ENCODE measurements at places on chromosomes 2 and 18.
A peak's percentile ranks its signal among the peaks of the same experiment; 100 is the strongest.

- H3K27me3 ChIP-seq = peaks cover 23% of the 10 kb centered on the region
- DNase-seq = no peak
- H3K4me1 ChIP-seq = peaks cover 11% of the 10 kb centered on the region
- H3K27ac ChIP-seq = no peak overlapping the region
- H3K4me3 ChIP-seq = no peak overlapping the region
Measured at GRCh38 chr2:197927994-197928393, 123.6 kb downstream of the PLCL1 start.

- no peak for DNase-seq
- no peaks in the 10 kb centered on the region for H3K4me1 ChIP-seq
- H3K27ac ChIP-seq = no peak overlapping the region
- H3K4me3 ChIP-seq = no peak overlapping the region
- peaks cover 15% of the 10 kb centered on the region for H3K27me3 ChIP-seq
- H3K36me3 ChIP-seq = no peaks in the 10 kb centered on the region
Measured at GRCh38 chr18:11121443-11121849, 27.9 kb downstream of the PIEZO2 start.

- H3K27me3 ChIP-seq = peaks cover 19% of the 10 kb centered on the region
- peak overlapping the region; percentile 1 for H3K4me3 ChIP-seq
- no peaks in the 10 kb centered on the region for H3K36me3 ChIP-seq
Measured at GRCh38 chr2:61793389-61793836, 60.4 kb downstream of the FAM161A start.

- H3K4me1 ChIP-seq = no peaks in the 10 kb centered on the region
- H3K27ac ChIP-seq = no peak overlapping the region
- H3K27me3 ChIP-seq = no peaks in the 10 kb centered on the region
- DNase-seq = peak; percentile 86
- H3K4me3 ChIP-seq = no peak overlapping the region
Measured at GRCh38 chr2:235766278-235766677, 272.4 kb downstream of the AGAP1 start.

DNA sequence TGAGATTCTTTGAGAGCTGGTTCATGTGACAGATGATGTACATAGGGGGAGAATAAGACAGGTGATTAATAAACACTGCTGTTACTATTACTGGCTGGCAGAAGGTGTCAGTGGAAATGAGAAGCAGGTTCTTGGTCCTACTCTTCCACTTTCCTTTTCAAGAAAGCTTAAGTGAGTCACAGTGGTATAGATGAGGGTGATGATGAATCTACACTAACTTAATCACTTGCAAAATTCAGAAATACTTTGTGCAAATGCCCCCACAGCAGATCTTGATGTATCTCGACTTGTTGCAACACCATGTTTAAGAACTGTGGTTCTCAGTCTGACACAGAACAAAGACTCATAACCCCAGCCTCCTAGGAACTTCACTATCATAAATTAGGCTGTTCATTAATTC, 35.9 kb upstream of the MGAT5 start:
- H3K27ac ChIP-seq = no peak overlapping the region
- no peak overlapping the region for H3K4me3 ChIP-seq
- H3K27me3 ChIP-seq = no peaks in the 10 kb centered on the region
- peaks cover 20% of the 10 kb centered on the region for H3K4me1 ChIP-seq
- H3K36me3 ChIP-seq = no peaks in the 10 kb centered on the region
- DNase-seq = no peak

DNA sequence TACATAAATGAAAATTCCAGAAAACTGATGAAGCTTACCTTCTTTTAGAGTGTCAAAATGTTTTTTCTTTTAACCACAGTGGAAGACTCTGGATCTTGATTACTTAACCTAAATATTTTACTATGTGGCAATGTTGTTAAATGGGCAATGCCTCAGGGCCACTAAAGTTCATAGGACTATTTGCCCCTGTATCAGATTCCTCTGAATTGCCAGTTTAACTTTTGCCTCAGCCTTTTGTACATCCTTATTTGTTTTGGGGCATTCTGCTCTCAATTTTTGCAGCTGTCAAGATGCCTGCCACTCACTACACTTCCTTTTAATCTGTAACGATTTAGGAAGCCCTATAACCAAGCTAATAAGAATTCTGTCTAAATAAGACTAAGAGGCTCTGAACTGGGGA, 31.7 kb upstream of the SERTAD2 start:
- H3K4me1 ChIP-seq = no peaks in the 10 kb centered on the region
- H3K27ac ChIP-seq = no peak overlapping the region
- peak; percentile 67 for DNase-seq
- no peaks in the 10 kb centered on the region for H3K27me3 ChIP-seq

- no peak overlapping the region for H3K27ac ChIP-seq
- DNase-seq = no peak
- H3K4me1 ChIP-seq = no peaks in the 10 kb centered on the region
- no peaks in the 10 kb centered on the region for H3K27me3 ChIP-seq
- no peak overlapping the region for H3K4me3 ChIP-seq
Measured at GRCh38 chr2:42867093-42868065, 75.0 kb upstream of the HAAO start.

DNA sequence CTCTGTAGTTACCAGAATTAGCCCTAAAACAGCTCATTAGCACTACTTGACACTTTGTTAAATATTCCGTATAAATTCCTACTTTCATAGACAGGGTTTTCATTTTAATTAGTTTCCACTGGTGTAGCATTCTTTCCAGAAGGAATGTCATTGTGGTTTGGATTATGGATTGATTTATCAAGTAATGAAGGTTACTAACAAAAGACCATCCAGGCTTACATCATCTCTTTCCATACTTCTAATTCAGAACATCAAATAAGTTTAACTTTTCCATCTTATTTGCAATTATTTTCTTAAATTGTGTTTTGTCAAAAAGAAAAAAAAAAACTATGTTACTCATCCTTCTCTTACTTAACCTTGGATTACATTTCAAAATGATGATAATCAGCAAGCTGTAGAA, 231.8 kb upstream of the SPOPL start:
- no peak overlapping the region for H3K4me3 ChIP-seq
- no peak for DNase-seq
- no peaks in the 10 kb centered on the region for H3K4me1 ChIP-seq
- H3K27ac ChIP-seq = no peak overlapping the region
- no peaks in the 10 kb centered on the region for H3K36me3 ChIP-seq

GRCh38 chr2:28406276-28407096, 13.8 kb downstream of the FOSL2 start:
- H3K27me3 ChIP-seq = no peaks in the 10 kb centered on the region
- H3K4me1 ChIP-seq = no peaks in the 10 kb centered on the region
- no peak overlapping the region for H3K4me3 ChIP-seq
- no peaks in the 10 kb centered on the region for H3K36me3 ChIP-seq

- DNase-seq = no peak
- H3K4me1 ChIP-seq = peaks cover 10% of the 10 kb centered on the region
- no peaks in the 10 kb centered on the region for H3K27me3 ChIP-seq
- no peaks in the 10 kb centered on the region for H3K36me3 ChIP-seq
- H3K4me3 ChIP-seq = no peak overlapping the region
Measured at GRCh38 chr2:182543741-182544525, 117.1 kb upstream of the PDE1A start.

DNA sequence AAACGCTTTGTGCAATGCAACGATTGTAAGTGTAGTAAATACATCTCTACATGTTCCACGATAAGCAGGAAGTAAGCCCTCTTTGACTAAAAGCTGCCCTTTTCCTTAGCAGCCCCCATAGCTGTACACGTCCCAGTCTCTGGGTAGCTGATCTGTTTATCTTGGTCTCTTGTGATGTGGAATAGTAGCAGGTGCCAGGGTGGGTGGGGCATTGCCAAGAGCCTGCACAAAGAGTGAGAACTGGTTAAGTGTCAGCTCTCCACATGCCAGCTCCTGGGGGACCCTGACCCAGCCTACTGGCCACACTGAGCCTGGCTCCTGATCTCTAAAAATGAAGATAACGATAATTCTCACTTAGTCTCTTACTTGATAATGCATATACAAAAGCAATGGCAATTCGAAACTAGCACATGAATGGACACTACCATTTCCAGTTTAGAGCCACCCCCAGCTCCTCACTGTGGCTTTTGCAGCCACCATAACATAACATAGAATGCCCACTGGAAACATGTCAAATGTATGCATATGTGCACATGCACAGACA, 92.3 kb downstream of the MYT1L start:
- no peak overlapping the region for H3K4me3 ChIP-seq
- H3K4me1 ChIP-seq = no peaks in the 10 kb centered on the region
- no peak for DNase-seq
- no peaks in the 10 kb centered on the region for H3K36me3 ChIP-seq

Data from cardiac muscle cell (in vitro differentiated cells and primary cell).